Activated T-cell treated with anti-CD3 and anti-CD28 coated beads, Interleukin-2, amount 50 U/mL, for 72 hours (primary cell): ENCODE measurements at places on chromosomes 13 and 19. TPM values are rescaled to one million over a fixed set of nuclear protein-coding genes. Genes with fewer than 3 reads are reported as not detected.
A peak's percentile ranks its signal among the peaks of the same experiment; 100 is the strongest.

RDH8 gene
- total RNA-seq, result not detected

DNA sequence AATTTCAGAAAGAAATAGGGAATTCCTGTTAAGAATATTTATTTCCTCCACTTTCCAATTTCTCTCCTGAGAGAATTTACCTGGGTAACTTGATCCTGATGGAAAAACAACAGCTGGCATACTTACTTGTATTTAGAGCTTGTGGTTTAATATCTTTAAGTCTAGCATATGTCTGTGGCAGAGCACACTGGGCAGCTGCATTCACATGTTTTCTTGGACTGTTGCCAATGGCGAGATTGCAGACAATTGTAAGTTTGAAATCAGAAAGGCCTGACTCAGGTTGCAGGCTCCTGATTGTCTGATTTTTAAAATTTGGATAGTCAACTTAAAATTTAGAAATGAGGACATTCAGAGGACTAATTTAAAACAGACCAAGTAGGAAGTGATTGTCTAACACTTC is 66.9 kb downstream of the NHLRC3 start:
- H3K4me1 ChIP-seq, result no peaks in the 10 kb centered on the region
- no peak overlapping the region for H3K27ac ChIP-seq
- H3K27me3 ChIP-seq, result peaks cover 43% of the 10 kb centered on the region
- no peaks in the 10 kb centered on the region for H3K36me3 ChIP-seq
- DNase-seq, result no peak
- H3K4me3 ChIP-seq, result no peak overlapping the region

GRCh38 chr19:50046649-50047503 is 21.1 kb downstream of the ZNF473 start:
- no peak overlapping the region for H3K4me3 ChIP-seq
- no peak overlapping the region for H3K27ac ChIP-seq
- H3K27me3 ChIP-seq, result peaks cover 7% of the 10 kb centered on the region
- peaks cover 41% of the 10 kb centered on the region for H3K36me3 ChIP-seq
- DNase-seq, result peak; percentile 53

NLRP11 gene
- total RNA-seq, result not detected

PCP2 gene
- 1.9 TPM for total RNA-seq

DNA sequence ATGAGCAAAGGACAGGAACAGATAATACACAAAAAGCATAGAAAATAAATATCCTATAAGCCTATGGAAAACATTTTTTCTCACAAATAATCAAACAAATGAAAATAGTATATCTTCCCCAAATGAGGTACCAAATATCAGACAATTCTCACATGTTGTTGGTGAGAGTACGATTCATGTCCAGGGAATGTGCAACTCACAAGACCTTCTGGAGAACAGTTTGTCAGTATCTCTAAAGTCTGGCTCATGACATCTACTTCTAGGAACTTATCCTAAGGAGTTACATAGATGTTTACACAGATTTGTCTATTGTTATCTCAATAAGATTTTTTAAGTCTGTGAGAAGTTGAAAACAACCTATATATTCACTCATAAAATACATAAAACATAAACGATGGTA is 80.3 kb upstream of the ARHGEF7 start:
- DNase-seq, result no peak
- no peaks in the 10 kb centered on the region for H3K36me3 ChIP-seq
- peaks cover 28% of the 10 kb centered on the region for H3K27me3 ChIP-seq
- no peak overlapping the region for H3K4me3 ChIP-seq
- H3K4me1 ChIP-seq, result no peaks in the 10 kb centered on the region
- H3K27ac ChIP-seq, result no peak overlapping the region

GRCh38 chr19:49502866-49503581 is 6.8 kb downstream of the RPS11 start:
- no peak overlapping the region for H3K4me3 ChIP-seq
- H3K36me3 ChIP-seq, result peaks cover 13% of the 10 kb centered on the region
- peaks cover 55% of the 10 kb centered on the region for H3K4me1 ChIP-seq
- peak overlapping the region; percentile 54 for H3K27ac ChIP-seq
- peak; percentile 49 for DNase-seq
- no peaks in the 10 kb centered on the region for H3K27me3 ChIP-seq

DNA sequence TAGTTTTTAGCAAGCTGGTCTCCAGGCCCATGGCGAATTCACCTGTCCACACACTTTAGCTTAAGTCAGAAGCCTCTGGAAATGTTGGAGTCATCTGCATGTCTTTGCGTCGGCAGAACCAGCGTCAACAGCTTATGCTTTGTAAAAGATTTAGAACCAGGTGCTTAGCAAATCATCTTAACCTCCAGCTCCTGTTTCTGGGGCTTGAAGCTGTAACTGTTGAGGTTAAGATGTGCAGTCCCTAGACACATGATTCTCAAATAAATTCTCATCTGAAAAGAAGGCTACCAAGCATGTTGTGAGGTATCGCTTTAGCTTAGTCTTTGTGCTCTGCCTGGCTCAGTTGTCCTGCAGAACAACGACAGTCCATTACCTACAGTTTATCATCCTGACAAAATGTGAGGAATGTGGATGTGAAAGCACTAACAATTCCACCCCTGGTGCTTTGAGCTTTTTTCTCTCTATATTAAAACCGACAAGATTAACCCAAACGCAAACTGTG is 4.4 kb downstream of the EFNB2 start:
- H3K4me1 ChIP-seq, result peaks cover 16% of the 10 kb centered on the region
- no peak overlapping the region for H3K4me3 ChIP-seq
- no peak for DNase-seq
- no peak overlapping the region for H3K27ac ChIP-seq
- no peaks in the 10 kb centered on the region for H3K36me3 ChIP-seq

DNA sequence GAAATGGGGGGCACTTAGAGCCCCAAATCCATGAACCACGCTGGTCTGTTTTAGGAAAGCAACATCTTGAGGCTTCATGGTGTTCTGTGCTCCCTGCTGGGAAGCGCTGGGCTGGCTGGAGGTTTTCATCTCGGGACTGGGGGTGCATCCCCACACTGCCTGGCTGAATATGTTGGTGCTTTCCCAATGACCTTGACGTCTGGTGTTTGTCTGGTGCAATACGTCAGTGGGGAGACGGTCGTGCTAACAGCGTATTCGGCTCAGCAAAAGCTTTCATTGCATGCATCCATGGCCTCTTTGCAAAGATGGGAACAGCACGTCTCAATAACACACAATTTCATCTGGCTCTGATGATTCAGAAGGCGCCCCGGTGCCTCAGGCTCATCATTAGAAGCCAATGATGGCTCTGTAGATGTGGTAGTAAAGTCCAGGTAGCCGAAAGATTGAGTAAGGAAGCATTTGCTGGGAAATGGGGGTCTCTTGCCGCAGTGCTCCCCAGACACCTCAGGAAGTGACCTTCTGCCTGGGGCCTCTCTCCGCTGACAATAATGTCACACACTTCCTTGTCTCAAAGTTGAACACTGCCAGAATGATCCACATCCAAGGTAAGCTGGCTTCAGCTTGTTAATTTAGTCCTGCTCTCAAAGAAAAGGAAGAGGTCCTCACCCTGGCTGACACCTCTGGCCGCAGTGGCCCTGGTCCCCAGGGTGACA is 97.7 kb downstream of the ING1 start:
- DNase-seq, result no peak
- peaks cover 49% of the 10 kb centered on the region for H3K27me3 ChIP-seq
- no peaks in the 10 kb centered on the region for H3K36me3 ChIP-seq
- no peak overlapping the region for H3K4me3 ChIP-seq
- peaks cover 20% of the 10 kb centered on the region for H3K4me1 ChIP-seq
- H3K27ac ChIP-seq, result no peak overlapping the region

TMEM238 gene
- 11.7 TPM for total RNA-seq

SPACA4 gene
- not detected for total RNA-seq

LYPD4 gene
- total RNA-seq, result not detected

DNA sequence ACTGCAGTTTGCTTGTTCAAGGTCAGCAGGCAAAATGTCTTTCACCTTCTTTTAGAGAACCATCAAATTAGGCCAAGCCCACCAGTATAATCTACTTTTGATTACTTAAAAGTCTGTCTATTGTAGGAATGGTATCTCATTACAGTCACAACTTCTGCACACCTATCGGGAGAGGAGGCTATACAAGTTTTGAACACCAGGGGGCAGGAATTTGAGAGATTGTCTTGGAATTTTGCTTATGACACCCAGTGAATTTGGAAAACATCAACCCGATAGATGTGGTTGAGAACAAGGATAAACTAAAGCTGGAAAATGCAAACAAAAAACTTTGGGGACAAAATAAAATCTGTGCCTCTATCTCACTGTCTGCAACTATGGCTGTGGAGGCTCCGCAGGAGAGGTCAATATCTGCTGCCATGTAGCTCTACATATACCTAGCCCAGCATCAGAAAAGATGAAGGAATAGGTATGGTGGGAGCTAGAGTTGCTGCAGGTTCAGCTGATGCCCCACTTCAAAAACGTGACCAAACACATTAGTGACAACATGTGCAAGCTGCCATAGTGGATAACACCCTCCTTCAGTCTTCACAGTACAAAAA is 1299.2 kb upstream of the SPRY2 start:
- no peak overlapping the region for H3K4me3 ChIP-seq
- no peak overlapping the region for H3K27ac ChIP-seq
- H3K4me1 ChIP-seq, result no peaks in the 10 kb centered on the region
- H3K36me3 ChIP-seq, result no peaks in the 10 kb centered on the region
- DNase-seq, result no peak

- H3K36me3 ChIP-seq, result no peaks in the 10 kb centered on the region
- H3K4me3 ChIP-seq, result peak overlapping the region; percentile 81
- H3K4me1 ChIP-seq, result peaks cover 18% of the 10 kb centered on the region
- peak overlapping the region; percentile 94 for H3K27ac ChIP-seq
Observed at GRCh38 chr19:632579-633067, 714 bp downstream of the POLRMT start.

DNA sequence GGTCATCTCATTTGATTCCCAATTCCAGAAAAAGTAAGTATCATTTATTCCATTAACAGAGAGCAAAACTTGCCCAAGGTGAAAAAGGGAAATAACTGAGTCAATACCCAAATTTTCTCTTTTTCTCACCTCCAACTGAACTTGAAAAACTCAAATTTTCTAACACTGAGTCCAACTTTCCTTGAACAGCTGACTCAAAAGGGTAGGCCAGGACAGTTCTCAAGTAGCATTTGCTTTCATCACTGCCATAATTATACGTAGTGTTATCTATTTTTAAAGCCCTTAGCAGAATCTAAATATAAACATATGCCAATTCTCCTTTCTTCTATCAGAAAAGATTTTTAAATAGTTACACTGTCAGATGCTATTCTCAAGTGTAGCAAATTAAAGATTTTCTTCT is 3.5 kb downstream of the N4BP2L2 start:
- peak overlapping the region; percentile 81 for H3K4me3 ChIP-seq
- H3K36me3 ChIP-seq, result peaks cover 34% of the 10 kb centered on the region
- H3K4me1 ChIP-seq, result peaks cover 80% of the 10 kb centered on the region

C19orf44 gene
- total RNA-seq, result 3.0 TPM

GRCh38 chr13:80217614-80218456 is 123.1 kb downstream of the SPRY2 start:
- H3K4me1 ChIP-seq, result no peaks in the 10 kb centered on the region
- H3K27me3 ChIP-seq, result no peaks in the 10 kb centered on the region
- H3K4me3 ChIP-seq, result no peak overlapping the region
- no peak for DNase-seq
- no peaks in the 10 kb centered on the region for H3K36me3 ChIP-seq
